Retina (tissue), 1 donor: ENCODE measurements at places on chromosomes 11 and 22.
A peak's percentile ranks its signal among the peaks of the same experiment; 100 is the strongest.

DNA sequence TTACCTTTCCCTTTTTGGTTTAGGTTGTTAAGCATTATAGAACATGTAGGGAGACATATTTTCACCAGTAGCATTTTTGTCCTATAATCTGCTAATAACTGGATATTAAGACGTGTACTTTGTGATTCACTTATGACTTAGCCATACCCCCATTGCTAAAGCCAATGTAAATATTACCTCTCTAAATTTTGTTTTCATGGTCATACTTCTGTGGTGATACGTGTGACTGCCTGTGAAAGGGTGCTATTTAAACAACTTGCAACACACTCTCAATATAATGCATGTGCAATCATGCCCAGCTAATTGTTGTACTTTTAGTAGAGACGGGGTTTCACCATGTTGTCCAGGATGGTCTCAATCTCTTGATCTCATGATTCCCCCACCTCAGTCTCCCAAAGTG lies 36.2 kb upstream of the PAK1 start:
- DNase-seq, result no peak

- DNase-seq, result no peak
Measured at GRCh38 chr11:62217191-62217748, 8.8 kb downstream of the SCGB2A1 start.

GRCh38 chr11:110026858-110027626 lies 66.2 kb upstream of the ZC3H12C start:
- DNase-seq, result no peak

GRCh38 chr11:120424970-120425332 lies 86.6 kb upstream of the GRIK4 start:
- DNase-seq, result no peak

- DNase-seq, result no peak
Measured at GRCh38 chr22:30970356-30970746, 1.3 kb downstream of the TUG1 start.

DNA sequence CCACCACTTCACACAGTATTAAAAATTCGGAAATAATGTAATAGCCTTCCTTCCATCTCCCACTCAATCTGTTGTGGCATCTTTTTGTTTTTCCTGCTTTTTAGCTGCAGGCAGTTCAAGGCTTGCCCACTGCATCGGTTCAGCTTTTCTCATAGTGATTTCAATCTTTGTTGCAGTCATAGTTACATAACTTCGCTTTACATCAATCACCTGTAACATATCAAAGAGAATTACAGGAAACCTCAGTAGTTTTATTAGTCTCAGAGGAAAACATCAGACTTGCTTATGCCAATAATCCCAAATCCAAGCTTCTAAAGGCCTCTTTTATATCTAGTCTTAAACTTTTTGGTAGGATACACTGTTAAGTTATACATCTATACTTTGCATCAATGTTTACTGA lies 20.5 kb downstream of the CHORDC1 start:
- no peak for DNase-seq

DNA sequence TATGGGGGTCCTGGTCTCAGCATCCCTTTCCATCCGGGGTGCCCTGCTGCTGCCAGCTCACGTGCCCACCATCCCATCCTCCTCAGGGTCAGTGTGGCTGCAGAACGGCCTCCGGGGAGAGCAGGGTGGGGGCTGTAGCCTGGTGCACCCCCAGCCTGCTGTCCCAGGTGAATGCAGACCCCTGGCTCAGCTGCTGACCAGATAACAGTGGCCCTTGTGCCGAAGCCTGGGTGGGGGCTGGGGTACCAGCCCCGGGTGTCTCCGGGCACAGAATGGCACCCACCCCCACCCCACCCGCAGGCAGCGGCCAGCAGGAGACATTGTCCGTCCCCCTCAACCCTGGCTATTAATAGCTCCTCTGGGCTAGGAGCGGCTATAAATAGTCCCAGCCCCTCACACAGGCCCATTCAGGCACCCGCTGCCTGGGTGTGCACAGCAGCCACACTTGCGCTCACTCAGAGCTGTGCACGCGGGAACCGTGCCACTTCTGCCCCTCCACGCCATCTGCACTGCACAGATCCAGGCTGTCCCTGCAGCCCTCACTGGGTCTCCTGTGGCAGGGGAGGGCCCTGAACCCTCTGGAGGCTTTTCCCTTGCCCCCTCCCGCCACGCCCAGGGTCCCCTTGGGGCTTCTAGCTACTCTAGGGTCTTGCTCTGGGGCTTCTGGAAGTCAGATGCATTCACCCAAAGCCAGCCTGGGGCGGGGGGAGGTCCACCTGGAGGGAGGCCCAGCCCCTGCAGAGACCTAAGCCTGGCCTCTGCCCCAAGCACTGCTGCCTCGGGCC lies 18.7 kb downstream of the CRELD2 start:
- no peak for DNase-seq

DNA sequence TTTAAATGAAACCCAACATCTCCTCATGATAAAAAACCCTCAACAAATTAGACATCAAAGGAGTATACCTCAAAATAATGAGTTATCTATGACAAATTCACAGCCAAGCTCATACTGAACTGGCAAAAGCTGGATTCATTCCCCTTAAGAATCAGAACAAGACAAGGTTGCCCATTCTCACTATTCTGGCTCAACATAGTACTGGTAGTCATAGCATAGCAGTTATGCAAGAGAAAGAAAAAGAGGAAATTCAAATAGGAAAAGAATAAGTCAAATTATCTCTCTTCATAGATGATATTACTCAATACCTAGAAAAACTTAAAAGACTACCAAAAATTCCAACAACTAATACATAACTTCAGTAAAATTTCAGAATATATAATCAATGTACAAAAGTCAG lies 29.4 kb upstream of the XKR3 start:
- no peak for DNase-seq

DNA sequence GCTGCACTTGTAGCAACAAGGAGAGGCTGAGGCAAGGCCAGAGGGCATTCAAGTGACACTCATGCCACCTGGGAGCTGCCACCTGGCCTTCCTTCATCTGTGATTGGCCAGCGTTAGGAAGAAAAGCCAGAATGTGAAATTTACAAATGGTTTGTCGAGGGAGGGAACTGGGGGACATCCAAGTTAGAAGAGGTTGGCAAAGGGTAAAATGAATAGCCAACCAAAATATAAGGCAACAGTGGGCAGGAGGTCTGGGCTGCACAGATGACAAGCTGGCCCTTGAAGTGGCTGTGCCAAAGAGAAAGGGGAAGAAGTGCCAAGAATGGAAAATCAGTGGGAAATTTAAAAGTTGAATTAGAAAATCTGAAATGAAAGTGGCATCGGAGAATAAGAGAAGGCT lies 221.4 kb downstream of the C11orf91 start:
- no peak for DNase-seq

DNA sequence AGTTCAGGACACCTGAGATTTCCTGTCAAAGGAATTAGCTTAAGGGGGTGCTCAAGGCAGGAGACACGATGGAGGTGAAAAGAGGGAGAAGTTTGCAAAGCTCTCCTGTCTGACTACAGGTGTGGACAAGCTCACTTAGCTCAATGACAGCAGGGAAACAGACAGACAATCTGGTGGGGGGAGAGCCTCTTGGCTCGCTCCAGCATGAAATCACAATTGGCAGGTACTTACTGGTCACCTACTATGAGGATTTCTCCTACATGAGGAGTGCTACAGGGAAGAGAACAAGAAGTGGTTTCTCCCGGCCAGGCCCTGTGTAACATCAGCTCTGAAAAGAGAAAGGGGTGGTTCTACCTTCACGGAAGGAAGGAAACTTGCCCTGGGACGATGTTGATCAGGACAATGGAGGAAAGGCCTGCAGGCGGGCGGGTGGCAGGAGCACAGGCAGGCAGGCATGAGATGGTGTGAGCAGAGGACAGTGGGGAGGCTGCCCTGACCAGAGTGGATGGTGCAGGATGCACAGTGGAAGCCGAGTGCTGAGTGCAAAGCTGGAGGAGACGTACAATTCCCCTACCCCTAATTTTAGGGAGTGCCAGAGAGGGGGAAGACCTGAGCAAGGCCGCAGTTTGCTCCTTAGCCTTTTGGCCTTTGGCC lies 57.9 kb upstream of the CRTAM start:
- DNase-seq, result no peak

DNA sequence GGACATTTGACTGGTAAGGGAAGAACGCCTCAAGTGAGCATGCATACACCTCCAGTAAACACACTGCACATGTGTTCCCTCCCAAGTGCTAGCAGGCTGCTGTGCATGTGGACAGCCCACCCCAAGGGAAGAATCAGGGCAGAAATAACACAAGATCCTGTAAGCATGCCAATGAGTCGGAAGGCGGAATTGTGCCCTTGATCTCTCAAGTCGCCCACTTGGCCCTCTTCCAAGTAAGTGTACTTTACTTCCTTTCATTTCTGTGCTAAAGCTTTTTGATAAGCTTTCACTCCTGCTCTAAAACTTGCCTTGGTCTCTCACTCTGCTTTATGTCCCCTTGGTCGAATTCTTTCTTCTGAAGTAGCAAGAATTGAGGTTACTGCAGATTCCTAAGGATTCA lies 139.6 kb downstream of the TRPC6 start:
- no peak for DNase-seq

DNA sequence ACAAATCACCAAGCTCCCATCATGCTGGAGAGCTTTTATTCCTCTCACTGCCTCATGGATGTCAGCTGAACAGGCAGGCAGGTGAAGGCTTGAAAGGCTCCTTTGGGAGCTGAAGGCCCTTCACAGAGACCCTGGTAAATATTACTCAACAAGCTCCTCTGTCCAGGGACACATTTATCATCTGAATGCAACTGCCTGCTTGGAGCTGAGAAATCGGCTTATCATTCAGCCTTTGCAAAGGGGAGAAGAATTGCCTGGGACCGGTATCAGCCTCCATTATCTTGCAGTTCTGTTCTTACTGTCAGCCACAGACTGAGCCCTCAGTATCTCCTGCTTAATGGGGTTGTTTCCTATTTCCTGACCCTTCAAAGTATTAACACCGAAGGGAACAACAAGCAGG lies 113.8 kb upstream of the PITPNB start:
- no peak for DNase-seq

DNA sequence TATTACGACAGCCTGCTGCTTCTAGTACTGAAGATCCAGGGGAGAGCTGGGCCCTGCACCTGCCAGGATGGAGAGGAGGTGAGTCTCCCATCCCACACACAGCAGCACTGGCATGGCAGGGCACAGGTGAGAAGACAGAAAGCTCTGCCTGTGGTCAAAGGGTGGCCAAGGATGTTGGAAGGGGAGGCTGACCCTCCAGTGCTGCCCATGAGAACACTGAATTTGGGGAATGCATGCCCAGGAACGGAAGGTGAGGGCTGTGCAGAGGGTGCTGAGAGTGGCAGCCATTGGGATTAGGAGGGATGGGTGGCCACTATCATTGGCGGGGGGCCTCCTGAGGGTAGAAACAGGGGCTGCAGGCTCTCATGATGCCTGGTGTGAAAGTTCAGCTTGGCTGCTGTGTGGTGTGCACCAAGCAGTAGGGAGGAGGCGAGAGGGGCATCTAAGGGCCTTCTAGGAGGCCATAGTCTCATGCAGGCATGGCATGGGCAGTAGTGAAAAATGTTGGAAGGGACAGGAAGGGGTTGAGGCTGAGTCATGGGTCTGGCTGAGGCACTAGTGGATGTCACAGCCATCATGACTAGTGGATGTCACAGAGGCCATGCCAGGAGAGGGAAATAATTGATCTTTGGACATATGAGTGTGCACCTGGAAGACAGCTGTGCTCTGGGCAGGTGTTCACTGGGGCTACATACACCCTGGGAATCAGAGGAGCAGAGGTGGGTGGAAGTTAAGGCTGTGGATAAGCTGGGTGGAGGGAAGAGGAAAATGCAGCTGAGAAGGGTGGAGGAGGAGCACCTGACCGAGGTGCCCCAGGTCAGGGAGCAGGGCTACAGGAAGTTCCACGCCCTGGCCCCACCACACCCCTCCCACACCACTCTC lies 2.5 kb upstream of the LRRC74B start:
- DNase-seq, result no peak

- DNase-seq, result no peak
Measured at GRCh38 chr11:80860632-80861031, 1419.8 kb upstream of the TENM4 start.

- DNase-seq, result peak; percentile 94
Measured at GRCh38 chr11:92224407-92225124, at the start of gene FAT3. Gene FAT3 (plus strand): TSS chr11:92224818. CDS start chr11:92352113, 127,295 bp downstream.

DNA sequence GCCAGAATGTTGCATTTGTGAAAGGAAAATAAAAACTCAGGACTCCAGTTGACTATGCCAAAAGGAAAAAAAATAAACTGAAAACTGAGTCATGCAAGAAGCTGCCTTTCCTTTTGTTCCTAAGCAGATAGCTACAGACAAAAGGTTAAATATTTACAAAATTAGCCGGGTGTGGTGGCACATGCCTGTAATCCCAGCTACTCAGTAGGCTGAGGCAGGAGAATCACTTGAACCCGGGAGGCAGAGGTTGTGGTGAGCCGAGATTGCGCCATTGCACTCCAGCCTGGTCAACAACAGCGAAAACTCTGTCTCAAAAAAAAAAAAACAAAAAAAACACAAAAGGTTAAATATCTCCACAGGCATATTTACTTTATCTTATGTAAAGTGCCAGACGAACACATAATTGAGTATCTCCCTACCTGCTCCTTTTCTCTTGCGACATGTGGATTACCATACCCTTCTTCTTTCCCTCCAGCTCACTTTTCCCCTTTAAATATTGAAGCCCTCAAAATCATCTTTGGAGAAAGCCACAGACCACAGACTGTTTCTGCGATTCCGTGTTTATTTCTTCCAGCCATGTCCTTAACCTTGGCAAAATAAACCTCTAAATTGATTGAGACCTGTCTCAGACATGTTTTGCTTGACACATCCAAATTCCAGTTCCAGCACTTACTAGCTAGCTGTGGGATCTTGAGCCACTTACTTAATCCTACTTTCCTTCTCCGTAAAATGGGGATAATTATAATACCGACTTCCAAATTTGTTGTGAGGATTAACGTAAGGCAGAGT lies 2.3 kb upstream of the SMPD1 start:
- no peak for DNase-seq

GRCh38 chr22:39381930-39382329 lies 17.6 kb upstream of the TAB1 start:
- no peak for DNase-seq

GRCh38 chr11:20861322-20861721 lies 191.9 kb downstream of the NELL1 start:
- DNase-seq, result no peak

- DNase-seq, result no peak
Measured at GRCh38 chr11:76448506-76448905, 3.7 kb downstream of the EMSY start.
